Adrenal gland (tissue), 19 donors: ENCODE measurements at places on chromosomes 7 and 10. TPM values are rescaled to one million over a fixed set of nuclear protein-coding genes. Genes with fewer than 3 reads are reported as not detected.

PODXL gene
- 44.2 TPM for polyA plus RNA-seq

ELMO1 gene
- polyA plus RNA-seq = 10.5 TPM

RET gene
- polyA plus RNA-seq = 34.1 TPM

PDE6C gene
- not detected for polyA plus RNA-seq

CLRN3 gene
- polyA plus RNA-seq = not detected

GPER1 gene
- 1.9 TPM for polyA plus RNA-seq

GDF2 gene
- polyA plus RNA-seq = not detected

SPDYE2 gene
- not detected for polyA plus RNA-seq

PNLIPRP1 gene
- 0.88 TPM for polyA plus RNA-seq

DNA sequence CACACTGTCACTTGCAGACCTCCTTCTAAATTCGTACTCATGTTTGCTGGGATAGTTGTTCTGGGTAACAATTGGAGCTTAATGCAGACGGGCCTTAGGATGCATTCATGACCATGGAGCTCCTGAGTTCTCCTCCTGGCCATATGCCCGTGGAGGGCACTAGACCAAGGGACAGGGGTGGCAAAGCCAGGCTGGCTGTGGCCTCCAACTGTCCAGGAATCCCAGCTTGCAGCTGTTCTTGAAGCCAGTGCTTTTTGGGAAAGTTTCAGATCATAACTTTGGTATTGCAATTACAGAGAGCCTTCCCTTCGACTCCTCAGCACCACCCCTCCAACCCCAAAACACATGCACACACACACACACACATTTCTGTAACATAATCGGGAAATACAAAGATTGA lies 30.6 kb downstream of the ANTXRL start:
- DNase-seq = no peak

- no peak for DNase-seq
Observed at GRCh38 chr10:51079331-51079730, 5.0 kb downstream of the PRKG1 start.

DNA sequence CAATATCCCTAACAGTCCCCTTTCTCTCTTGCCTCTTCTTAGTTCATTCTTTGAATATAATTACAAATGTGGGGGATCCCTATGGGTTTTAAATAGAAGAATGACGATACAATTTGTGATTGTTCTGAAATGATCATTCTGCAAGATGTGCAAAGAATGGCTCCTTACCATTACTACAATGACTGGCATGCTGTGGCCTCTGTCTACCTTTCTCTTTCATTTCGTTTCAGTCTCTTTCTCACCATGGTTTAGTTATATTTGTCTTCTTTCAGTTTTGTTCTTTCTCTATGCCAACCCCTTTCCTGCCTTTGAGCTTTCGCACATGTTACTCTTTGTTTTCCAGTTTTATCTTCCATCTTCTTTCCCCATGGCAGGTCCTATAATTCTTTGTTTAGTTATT lies 176.5 kb downstream of the SUGCT start:
- no peak for DNase-seq

DNA sequence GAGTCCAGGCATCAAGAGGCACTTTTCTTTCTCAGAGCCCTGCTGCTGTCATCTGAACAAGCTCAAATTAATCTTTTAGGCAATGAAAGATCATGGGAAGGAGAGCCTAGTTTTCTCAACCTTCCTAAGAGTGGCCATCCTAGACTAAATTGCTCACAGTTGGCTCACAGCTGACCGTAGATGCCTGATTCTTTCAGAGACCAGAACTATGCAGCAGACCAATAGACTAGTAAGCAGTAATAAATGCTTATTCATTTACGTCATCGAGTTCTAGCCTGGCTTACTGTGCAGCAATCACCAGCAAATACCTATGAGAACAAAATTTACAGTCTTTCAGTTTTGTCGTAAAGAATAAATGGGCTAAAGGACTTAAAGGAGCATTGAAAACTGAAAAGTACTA lies 602.9 kb upstream of the GHITM start:
- no peak for DNase-seq

DNA sequence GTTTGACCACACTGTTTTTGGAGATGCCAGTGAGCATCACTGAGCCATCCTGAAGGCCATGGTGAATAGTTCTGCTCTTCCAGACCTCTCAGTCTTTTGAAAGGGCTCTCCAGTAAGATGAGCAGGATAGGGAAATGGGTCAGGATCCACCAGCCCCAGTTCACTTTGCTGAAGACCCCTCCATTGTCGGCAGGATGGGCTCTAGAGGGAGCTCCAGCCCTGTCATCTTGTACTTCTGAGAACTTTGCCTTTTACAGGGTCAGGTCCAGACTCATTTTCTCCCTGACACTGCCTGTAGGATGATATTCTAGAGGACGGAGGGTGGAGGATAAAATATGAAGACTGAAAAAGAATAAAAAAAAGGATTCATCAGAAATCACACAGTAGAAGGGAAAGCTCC lies 13.1 kb downstream of the LHFPL3 start:
- no peak for DNase-seq

- no peak for DNase-seq
Observed at GRCh38 chr7:16524332-16524731, 2.3 kb upstream of the LRRC72 start.

DNA sequence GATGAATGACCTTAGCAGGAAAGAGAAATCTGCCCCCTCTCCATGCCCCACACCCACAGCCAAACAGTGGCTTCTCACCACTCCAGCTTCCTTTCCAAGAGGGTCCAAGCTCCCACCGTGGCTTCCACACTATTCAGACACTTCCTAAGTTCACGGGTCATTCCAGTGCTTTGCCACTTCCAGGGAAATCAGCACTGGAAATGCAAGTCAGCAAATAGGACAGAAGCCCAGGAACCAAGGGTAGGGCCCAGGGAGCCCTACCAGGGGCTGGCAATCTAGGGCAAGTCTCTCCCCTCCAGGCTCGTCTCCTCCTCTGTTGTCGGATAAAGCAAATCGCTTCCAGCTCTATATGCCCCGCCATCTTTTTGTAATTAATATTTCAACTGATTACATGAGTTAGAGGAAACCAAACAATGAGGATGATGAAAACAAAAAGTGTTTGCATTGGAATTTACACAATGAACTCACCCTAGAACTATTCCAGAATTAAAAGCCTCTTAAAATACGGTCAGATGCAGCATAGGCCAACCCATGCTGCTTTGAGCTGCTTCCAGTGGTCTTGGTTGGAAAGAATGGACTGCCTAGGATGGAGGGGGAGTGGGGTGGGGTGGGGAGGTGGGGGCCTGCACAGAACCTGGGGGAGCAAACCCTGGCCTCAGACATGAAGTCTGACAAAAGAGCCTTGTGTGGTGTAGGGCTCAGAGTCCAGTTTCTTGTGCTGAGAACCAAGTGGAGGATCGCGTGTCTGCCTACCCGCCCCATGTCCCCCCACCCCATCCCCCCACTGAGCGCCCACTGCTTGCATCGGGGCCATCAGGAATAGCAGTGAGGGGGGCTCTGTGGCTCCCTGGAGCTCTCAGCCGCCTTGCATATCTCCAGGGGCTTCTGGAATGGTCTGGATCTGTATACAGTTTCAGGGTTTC lies 74.6 kb upstream of the CPXM2 start:
- no peak for DNase-seq

DNA sequence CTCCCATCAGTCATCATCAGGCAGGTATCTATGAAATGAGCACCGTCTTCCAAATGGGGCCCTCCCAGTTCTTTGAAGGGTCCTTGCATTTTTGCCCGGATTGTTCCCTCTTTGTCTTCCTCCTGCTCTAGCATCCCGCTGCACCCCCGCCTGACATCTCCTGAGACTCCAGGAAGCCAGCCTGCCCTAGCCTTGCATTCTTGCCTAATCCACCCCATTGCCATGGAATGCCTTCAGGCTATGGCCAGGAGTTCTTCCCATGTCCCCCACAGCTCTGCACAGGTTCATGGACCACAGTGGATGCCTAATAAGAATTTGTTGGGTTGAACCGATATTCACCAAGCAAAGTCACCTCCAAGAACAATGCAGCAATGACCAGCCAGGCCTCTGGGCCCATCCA lies 62.1 kb downstream of the ZMIZ1 start:
- DNase-seq = no peak

- no peak for DNase-seq
Observed at GRCh38 chr7:38199154-38199553, 21.1 kb downstream of the STARD3NL start.

GRCh38 chr10:86362586-86363183 lies 3.9 kb downstream of the GRID1 start:
- peak; percentile 45 for DNase-seq

DNA sequence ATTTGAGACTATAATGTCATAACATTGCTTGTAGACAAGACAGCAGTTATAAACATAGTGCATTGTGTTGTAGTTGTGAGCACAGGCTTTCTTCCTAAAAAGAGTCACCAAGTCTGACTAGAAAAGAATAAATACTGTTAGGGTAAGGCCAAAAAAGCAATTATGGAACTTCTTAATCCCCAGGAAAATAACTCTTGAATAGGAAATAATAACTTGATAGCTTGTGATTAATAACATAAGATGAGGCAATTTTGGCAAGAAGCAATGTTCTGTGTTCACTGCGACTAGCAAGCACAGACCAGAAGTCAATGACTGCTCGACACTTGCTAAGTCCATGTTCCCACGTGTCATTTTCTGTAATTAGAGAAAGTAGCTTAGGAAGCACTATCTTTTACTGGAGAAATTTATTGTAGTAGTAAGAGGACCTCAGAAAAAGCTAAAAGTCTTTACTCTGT lies 97.1 kb downstream of the AGMO start:
- DNase-seq = no peak

DNA sequence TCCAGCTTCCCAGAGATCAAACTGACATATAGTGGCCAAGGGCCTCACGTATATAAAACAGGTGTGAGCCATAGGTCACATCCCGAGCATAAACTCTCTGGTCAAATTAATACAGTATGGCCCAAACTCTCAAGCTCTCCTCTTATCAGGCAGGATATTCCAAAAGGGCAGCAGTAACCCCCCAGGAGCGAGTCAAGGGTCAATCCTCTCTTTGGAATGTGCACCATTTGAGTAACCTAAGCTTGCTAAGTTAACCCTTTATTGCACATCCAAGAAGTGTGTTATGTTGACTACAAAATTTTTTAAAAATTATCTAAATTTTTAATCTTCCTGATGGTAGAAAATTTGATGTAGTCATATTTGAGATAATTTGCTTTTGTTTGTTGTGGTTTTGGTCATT lies 4.5 kb upstream of the TRIM24 start:
- DNase-seq = no peak

DNA sequence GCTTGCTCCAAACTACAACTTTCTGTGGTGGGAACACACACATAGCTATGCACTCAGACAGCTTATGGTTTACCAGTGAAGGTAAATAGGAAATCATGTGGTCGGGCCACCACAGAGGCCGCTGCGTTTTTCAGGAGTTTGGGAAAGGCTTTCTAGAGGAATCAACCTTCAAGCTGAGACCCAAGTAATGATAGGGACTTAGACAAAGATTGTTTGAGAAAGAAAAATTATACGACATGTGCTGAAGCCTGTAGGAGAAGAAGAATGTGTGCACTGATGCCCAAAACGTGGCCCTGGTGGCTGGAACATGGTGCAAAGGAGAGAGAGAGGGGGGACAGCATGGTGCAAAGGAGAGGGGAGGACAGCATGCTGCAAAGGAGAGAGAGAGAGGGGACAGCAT lies 61.2 kb upstream of the VIPR2 start:
- DNase-seq = no peak

DNA sequence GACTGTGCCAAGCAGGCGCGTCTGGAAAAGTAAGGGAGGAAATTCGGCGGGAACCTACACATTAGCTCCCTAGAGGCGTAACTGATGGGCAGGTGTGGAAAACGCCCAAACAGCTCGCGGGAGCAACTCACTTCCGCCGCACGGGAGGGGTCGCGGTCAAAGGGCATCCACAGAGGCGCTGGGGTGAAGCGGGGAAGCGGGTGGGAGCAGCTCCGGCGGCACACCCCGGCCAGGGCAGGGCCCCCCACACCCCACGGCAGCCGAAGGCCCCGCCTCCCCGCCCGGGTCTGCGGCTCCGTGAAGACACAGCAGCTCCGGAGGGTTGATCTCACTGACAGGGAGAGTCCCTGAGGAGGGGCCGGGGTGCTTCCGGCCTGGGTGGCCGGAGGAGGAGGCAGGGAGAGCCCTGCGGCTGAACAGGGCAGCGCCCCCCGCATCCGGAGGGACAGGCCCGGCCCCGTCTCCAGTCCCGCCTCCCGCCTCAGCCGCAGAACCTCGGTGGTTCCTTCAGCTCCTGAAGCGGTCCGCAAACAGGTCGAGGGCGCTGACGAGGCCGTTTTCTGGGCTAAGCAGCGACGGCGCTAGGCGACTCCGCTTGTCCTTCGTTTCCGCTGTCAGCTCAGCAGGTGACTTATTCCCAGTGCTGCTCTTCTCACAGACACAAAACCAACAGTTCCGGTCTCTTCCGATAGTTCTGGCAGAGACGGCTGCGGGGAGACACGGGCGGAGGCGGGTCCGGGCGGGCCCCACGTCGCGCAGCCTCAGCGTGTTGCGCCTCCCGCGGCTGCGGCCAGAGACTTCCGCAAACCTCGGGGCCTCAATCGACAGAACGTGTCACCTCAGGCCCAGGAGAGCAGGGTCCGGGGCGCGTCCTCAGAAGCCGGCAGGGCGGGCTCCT lies 276.1 kb downstream of the DNAJB6 start:
- DNase-seq = peak; percentile 16

DNA sequence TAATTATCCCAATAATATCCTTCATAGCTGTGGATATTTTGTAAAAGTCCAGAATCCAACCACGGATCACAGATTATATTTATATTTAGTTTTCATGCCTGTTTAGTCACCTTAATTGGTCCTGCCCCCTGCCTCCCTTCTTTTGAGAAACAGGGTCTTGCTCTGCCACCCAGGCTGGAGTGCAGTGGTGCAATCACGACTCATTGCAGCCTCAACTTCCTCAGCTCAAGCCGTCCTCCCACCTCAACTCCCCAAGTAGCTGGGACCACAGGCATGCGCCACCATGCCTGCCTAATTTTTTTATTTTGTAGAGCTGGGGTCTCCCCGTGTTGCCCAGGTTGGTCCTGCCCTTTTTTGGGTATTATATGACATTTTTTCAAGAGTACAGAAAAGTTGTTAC lies 129.4 kb downstream of the KAT6B start:
- DNase-seq = no peak
